ENCODE measurements at places on chromosomes 12 and 14.

GRCh38 chr12:74922642-74923041 is 287.0 kb downstream of the KCNC2 start:
- DNase-seq = no peak

- DNase-seq = peak; percentile 77
Observed at GRCh38 chr12:27667540-27667939, 28.7 kb upstream of the REP15 start.

GRCh38 chr12:130628304-130628703 is 87.8 kb downstream of the RIMBP2 start:
- peak; percentile 46 for DNase-seq

GRCh38 chr12:118346895-118347294 is 25.8 kb downstream of the TAOK3 start:
- DNase-seq = no peak

DNA sequence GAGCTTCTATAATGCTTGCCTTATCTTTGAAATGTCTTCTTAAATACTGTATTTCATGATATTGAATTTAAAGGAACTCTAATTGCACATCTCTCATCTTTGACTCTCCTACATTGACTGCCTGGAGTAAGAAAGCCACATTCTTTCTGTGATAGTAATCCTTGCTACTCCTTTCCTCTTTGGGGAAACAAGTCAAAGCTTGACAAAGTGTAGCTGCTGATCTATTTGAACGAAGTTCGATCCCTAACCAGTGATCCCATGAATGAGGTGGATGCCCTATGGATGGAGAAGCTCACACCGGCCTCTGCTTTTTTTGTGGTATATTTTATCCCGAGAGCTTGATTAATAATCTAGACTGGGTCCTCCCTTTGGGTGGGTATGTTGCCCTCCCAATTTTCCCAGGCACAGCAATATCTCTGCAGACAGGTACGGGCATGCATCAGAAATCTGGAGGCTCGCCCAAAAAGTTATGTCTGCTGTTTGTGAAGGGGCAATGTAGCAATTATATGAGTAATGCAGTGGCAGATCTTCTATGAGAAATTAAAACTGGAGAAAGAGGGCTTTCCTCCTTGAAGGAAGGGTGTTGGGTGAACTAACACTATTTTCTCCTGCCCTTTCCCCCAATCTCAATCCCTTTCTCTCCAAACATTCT is 163.0 kb upstream of the FRMD6 start:
- DNase-seq = no peak

- no peak for DNase-seq
Observed at GRCh38 chr14:36070031-36070719, 106.3 kb downstream of the PTCSC3 start.

GRCh38 chr12:104855599-104855998 is 102.5 kb downstream of the SLC41A2 start:
- DNase-seq = no peak

DNA sequence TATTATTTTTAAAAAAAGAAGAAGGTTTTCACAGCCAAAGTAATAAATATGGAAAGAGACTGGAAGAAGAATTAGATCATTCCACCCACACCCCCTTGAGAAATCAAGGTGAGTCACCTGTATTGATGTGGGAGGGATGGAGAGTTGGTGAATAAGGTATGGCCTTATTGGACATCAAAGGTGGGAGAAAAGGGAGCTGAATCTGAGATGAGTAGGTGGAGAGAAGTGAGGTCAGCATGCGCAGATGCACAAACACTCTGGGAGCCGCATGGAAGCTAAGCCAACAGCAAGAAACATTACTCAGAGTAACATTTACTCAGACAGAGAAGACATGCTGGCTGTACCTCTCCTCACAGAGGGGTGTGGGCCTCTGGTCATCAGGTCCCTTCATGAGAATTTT is 113.1 kb upstream of the FOXG1 start:
- DNase-seq = no peak

DNA sequence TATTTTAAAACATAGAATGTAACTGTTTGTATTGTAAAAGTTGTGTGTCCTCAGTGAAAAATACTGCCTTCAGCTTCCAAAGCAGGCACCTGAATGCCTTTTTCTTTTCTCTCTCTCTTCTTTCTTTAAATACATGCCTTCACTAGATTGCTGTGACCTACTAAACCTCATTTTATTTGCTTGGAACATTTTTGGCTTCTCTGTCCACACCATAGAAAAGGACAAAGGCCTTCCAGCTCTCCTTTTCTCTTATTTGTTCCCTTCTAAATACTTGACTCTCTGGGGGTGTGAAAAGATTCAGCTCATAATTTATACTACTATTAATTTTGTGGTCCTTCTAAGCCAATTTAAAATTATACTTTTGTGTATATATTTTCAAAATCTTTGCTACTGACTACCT is 38.4 kb downstream of the PPM1A start:
- no peak for DNase-seq

- no peak for DNase-seq
Observed at GRCh38 chr14:105351410-105351809, 36.9 kb downstream of the PACS2 start.

GRCh38 chr14:47422191-47422590 is 253.2 kb downstream of the MDGA2 start:
- no peak for DNase-seq

DNA sequence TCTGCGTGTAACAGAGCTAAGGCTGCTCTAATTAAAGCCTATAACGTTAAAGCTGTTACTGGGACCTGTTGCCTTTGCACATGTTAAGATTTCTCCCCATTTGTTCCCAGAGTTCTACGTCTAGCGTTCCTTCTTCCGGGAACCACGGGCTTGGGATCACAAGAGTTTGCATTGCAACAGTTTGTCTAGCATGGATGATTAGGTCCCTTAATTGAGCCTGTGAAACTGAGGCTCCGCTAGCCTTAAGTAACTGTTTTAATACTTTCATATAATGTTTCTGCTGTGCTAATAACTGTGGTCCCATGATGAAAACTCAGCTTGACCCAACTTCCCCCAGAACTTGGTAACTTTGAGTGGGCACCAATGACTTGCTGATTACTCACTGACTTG is 16.7 kb upstream of the LYZ start:
- no peak for DNase-seq

- DNase-seq = no peak
Observed at GRCh38 chr14:49820176-49820575, 32.4 kb downstream of the NEMF start.

DNA sequence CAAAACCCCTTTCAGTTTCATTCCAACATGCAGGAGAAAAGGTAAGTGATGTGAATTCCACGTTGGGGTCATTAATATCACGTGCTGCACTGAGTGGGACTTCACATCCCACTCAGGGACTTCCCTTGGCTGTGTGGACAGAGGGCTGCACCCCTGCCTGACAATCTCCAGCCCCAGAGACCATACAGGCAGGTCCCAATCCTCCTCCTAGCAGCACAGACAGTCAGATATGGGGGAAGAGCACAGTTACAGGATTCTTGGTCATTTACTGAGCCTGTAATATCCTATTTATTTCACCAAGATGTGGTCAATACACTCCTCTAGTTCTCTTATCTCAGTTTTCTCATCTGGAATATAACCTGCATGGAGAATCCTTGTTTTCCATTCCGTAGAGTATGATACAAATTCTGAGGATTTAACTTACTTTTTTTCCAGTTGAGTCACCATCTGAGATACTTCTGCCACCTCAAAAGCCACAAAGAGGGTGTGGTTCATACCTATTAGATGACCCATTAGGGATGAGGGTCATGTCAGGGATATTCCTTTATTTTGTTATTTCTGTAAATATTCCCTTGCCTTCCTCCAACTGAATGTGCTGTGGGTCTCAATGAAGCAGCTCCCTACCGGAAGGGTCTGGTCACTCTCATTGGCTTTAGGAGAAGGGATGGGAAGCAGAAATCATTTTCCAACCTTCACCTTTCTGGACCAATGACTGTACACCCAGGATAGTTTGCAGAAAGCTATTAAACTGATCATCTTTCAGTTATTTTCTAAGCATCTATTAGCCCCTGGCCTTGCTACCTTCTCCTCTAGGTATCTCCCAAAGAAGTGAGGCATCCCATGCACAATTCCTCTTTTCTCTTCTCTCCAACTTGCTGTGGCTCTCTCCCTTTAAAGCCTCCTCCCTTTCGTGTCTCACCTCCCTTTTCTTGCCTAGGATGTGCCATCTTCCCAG is 43.0 kb upstream of the NTF3 start:
- no peak for DNase-seq

DNA sequence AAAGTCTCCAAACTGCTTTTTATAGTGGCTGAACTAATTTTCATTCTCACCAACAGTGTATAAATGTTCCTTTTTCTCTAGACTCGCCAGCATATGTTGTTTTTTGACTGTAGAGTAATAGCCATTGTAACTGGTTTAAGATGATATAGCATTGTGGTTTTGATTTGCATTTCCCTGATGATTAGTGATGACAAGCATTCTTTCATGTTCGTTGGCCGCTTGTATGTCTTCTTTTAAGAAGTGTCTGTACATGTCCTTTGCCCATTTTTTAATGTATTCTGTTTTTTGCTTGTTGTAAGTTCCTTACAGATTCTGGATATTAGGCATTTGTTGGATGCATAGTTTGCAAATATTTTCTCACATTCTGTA is 404.9 kb downstream of the FLRT2 start:
- no peak for DNase-seq

GRCh38 chr14:21350539-21350938 is 33.3 kb downstream of the SUPT16H start:
- DNase-seq = no peak

DNA sequence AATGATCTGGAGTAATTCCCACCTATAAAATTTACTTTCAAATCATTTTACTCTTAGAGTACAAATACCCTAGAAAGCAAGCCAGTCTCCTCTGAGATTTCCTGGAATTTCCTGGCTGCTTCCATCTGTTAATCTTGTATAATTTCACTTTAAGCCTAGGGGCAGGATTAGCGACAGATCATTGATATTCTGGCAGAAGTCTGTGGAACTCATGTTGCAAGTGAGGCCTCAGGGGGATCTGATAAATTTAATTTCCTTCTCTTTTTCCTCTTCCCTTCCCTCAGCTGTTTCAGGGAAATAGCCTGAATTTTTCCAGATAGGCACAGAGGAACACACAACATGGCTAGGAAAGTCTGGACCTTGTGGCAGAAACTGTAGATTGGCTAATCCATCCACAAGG is 5.9 kb upstream of the KRT6A start:
- DNase-seq = no peak

DNA sequence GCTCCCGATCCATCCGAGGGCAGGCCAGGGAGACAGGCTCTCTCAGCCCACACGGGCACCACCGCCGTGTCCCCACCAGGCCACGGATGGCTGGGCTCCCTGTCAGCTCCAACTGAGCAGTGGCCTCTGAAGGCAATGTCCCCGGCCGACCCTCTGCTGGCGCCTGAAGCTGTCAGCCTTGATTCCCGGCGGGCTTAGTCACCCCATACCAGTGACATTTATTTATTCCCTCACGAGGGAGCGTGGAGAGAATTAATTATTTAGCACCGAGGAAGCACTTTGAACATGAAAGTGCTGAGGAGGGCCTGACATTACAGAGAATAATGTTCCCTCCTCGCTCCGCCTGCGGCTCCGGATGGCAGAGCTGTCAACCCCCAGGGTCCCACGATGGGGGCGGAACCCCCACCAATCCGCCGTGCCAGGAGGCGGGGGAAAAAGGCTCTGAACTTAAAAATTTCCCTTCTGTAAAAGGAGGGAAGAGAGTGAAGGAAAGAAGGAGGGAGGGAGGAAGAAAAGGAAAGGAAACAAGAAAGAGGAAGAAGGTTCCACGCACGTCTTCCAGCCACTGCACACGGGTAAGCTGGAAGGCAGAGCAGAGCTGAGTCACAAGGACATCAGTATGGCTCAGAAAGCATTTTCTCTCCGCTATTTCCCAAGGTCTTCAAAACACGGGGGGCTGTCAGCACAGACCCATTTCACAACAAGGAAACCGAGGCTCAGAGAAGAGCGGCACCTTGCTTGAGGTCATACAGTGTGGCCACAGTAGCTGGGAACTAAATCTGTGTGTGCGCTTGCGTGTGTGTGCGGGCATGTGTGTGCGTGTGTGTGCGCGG is 108.7 kb upstream of the NCOR2 start:
- DNase-seq = no peak

DNA sequence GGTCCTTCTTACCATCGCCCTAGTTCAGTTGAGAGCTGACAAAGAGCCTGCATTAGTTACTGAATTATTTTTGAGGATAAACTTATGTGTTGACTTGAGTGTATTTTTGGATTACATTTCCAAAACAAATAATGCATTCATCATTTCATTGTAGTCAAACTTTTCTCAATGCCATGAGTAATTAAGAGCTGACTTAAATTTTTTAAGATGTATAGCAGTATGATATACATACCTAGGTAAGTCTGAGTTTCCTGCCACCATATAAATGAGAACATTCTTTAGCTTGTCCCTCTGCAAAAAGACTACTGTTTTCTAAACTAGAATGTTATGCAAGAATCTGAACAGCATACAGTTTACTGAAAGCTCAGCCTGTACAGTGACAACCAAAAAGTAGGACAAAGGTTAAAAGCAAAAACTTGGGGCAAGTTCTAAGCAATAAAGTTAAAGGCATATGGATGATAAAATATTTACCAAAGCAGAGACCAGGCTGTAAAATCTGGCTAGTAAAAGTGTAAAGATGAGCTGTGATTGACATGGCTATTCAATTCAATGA is 82.1 kb upstream of the FERMT2 start:
- DNase-seq = no peak

DNA sequence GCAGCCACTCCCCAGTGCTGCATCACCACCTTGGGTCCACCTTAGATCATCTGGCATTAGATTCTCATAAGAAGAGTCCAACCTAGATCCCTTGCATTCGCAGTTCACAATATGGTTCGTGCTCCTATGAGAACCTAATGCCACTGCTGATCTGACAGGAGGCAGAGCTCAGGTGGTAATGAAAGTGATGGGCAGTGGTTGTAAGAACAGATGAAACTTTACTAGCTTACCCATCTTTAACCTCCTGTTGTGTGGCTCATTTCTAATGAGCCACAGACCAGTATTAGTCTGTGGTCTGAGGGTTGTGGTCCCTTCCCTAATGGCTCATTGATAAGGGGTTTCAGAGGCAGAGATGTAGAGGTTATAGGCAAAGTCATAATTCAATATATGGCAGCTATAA is 615.9 kb upstream of the MIS18BP1 start:
- no peak for DNase-seq

GRCh38 chr12:68040450-68041075 is 51.3 kb downstream of the IFNG-AS1 start:
- no peak for DNase-seq

GRCh38 chr12:19659501-19659900 is 220.2 kb downstream of the AEBP2 start:
- DNase-seq = no peak

DNA sequence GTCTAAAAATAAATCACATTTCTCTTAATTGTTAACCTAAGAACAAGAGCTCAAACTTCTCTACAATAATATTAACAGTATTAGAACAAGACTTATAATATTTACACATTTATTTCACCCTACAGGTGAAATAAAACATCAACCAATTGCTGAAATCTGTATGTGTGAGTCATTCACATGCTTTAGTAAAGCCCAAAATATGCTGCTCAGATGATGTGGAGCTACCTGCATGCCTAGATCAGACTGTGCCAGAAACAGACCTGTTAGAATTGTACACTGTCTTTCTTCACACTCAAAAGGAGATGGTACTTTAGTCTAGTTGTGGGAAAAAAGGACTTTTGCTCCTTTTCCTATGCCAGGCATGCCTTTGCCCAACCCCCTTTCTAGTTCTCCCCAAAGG is 54.7 kb downstream of the RPS6KA5 start:
- no peak for DNase-seq

GRCh38 chr12:46935271-46935847 is 109.6 kb upstream of the SLC38A4 start:
- no peak for DNase-seq
